Right cardiac atrium (tissue), 5 donors: ENCODE measurements at places on chromosomes 5 and 9. TPM values are rescaled to one million over a fixed set of nuclear protein-coding genes. Genes with fewer than 3 reads are reported as not detected.

Gene THBS4
- total RNA-seq, result 9.1 TPM

Gene FOXD4L4
- 0.22 TPM for total RNA-seq

DNA sequence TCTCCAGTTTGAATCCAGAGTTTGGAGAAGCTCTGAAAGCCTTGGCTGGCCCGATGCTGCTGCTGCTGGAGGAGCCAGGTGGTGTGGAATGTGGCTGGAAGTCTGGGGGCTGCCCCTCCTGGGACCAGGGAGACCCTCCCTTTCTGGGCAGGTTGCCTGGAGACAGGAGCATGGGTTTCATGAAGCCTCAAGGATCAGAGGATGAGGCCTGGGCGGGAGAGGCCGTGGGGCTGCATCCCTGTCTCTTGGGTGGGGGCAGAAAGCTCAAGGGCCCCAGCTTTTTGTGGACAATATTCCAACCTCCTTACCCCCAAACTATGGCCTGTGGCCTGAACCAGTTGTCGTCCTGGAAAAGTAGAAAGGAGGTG is 10.1 kb downstream of the FGF18 start:
- no peak for DNase-seq

- DNase-seq, result no peak
Observed at GRCh38 chr5:156356238-156356637, 29.3 kb downstream of the SGCD start.

Gene GRIA1
- total RNA-seq, result 0.43 TPM

GRCh38 chr5:142982821-142983200 is 212.6 kb downstream of the ARHGAP26 start:
- peak; percentile 38 for DNase-seq

DNA sequence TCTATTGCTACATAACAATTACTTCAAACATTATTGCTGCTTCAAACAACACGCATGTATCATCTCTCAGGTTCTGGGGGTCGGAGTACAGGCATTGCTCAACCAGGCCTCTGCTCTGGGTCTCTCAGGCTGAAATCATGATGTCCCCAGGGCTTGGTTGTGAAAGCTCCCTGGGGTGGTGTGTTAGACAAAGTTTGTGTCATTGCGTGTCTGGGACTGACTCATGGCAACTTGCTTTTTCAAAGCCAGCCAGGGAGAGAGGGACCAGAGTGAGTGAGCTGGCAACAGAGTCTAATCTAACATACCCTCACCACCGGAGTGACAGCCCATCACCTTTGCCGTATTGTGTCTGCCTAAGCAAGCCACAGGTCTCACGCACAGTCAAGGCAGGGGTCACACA is 259.2 kb upstream of the NFIL3 start:
- no peak for DNase-seq

DNA sequence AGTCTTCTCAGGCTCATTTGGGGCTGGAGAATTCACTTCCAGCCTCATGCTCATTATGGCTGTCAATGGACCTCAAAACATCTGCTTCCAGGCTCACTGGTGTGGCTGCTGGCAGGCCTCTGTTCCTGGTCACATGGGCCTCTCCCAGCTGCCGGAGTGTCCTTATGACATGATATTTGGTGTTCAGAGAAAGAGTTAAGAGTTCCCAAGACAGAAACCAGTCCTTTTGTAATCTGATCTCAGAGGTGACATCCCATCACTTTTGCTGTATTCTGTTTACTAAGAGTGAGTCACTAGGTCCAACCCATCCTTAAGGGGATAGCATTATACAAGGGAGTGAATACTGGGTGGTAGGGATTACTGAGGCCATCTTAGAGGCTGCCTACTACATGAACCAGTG is 104.6 kb downstream of the CACNA1B start:
- DNase-seq, result no peak

- DNase-seq, result no peak
Observed at GRCh38 chr9:134554373-134555093, 87.1 kb upstream of the COL5A1 start.

Gene ATP10B
- not detected for total RNA-seq

Gene ADAMTS19
- 1.5 TPM for total RNA-seq

DNA sequence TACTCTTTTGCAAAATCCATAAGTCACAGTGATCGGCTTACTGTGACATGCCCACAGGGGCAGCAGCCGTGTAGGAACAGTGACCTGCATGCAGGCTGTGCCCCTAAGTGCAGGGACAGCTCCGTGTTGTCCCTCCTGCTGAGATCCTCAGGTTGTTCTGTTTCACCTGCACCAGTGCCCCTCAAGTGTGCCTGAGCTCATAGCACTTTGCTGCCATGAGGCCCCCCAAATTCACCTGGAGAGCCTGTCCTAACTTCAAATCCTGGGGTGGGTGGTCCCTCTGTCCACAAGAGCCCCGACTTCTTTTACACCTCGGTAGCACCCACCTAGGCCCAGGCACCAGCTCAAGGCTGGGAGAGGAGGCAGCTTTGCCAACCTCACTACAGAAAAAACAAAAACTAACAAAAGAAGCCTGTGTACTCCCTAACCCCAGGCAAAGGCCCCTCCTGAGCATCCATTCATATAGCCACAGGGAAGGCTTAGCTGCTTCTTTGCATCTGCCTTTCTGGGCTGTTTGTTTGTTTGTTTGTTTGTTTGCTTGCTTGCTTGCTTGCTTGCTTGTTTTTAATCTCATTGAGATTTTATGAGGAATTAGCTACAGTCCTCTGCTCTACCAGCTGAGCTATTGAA is 214.5 kb downstream of the AUH start:
- DNase-seq, result no peak

GRCh38 chr9:70285981-70286598 is 27.3 kb downstream of the SMC5 start:
- no peak for DNase-seq

Gene DROSHA
- total RNA-seq, result 46.0 TPM

- DNase-seq, result no peak
Observed at GRCh38 chr5:72123764-72124376, 16.6 kb downstream of the MAP1B start.

GRCh38 chr5:120037451-120037850 is 408.1 kb downstream of the FAM170A start:
- no peak for DNase-seq

GRCh38 chr5:157197086-157197485 is 16.4 kb downstream of the ITK start:
- DNase-seq, result no peak

Gene C1QTNF2
- 1.6 TPM for total RNA-seq

Gene TLX3
- not detected for total RNA-seq
